Head of caudate nucleus (tissue), 42 donors: ENCODE measurements at places on chromosomes 16 and 17.
A peak's percentile ranks its signal among the peaks of the same experiment; 100 is the strongest.

DNA sequence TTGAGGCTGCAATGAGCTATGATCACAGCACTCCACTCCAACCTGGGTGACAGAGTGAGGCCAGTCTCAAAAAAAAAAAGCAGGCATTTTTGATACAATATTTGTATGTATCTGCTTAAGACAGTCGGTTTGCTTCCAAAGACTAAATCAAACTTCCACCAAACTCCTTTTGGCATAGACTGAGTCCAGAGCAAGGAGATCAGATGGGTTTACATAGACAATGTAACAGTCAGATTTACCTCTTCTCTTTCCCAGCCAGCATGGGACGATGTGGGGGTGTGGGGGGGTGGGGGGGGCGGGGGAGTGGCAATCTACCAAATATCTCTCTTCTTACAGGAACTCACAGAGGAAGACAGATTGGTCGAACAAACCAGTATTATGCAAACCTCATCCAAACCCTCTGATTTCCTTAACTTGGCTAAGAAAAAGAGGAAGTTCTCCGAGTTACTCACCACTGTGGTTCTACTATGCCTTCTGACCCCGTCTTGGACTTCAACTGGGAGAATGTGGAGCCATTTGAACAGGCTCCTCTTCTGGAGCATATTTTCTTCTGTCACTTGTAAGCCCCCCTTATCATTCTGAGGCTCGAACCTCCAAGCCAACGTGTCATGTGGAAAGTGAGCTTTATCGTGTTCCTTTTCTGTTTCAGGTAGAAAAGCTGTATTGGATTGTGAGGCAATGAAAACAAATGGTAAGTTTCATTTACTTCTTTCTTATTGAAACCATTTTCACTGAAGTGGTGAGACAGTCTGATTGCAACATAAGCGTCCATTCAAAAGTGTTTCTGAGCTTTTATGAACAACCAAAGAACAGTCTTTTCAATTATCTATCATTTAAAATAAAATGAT, at the start of gene MILR1:
TSS of gene MILR1 (plus strand) at position 451 of the 848 bp plus-strand sequence. CDS start at position 505, 54 bp downstream.
- peak; percentile 32 for DNase-seq

DNA sequence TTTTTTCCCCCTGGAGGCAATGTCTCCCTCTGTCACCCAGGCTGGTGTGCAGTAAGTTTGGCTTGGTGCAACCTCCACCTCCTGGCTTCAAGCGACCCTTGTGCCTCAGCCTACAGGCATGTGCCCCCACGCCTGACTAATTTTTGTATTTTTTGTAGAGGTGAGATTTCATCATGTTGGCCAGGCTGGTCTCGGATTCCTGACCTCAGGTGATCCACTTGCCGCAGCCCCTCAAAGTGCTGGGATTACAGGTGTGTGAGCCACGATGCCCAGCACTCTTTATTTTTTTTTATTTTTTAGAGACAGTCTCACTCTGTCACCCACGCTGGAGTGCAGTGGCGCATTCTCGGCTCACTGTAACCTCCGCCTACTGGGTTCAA, 113.2 kb downstream of the ABCC6 start:
- no peak for DNase-seq

DNA sequence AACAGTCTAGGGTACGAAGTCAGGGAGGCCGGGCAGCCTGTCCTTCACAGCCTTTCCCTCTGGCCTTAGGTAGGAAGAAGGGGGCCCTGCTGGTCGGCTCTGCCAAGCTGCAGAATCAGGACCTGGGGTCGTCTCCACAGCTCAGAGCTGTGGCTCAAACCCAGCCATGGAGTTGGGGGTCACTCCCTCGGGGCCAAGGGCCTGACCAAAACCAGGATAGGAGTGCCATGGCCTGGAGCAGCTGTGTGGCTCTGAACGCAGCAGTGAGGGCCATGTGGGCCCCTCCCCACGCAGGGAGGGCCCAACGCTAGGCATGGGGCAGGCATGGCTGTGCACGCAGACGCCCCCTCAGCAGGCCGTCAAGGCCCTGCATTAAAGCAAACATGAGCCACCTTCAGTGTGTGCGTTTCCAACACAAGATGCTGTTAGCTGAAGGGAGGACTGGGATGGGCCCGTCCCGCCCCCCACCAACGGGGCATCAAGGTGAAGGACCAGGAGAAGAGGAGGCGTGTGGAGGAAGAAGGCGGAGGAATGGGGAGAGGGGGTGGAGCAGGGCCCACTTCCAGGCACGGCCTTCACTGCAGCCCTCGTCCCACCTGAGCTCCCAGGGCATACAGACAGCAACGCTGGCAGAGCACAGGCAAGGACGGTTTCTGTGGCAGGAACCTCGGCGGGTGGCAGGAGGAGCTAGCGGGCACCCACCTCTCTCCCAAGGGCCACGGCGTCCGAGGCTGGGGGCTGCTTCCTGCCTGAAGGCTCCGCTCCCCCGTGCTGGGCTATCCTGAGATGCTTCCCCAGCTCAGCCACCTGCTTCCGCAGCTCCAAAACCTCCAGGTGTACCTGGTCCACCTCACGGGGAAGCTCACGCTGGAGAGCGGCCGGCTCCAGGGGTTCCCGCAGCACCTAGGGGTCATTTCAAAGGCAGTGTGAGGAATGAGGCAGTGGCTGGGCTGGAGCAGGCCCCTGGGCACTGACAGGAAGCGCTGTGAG, 55.3 kb downstream of the CCDC57 start:
- no peak for DNase-seq

- DNase-seq = no peak
These were observed 670 bp downstream of the RPS2 start for GRCh38 chr16:1963806-1964505.

- DNase-seq = no peak
These were observed 393.2 kb downstream of the PMP22 start for GRCh38 chr17:14871921-14872320.

DNA sequence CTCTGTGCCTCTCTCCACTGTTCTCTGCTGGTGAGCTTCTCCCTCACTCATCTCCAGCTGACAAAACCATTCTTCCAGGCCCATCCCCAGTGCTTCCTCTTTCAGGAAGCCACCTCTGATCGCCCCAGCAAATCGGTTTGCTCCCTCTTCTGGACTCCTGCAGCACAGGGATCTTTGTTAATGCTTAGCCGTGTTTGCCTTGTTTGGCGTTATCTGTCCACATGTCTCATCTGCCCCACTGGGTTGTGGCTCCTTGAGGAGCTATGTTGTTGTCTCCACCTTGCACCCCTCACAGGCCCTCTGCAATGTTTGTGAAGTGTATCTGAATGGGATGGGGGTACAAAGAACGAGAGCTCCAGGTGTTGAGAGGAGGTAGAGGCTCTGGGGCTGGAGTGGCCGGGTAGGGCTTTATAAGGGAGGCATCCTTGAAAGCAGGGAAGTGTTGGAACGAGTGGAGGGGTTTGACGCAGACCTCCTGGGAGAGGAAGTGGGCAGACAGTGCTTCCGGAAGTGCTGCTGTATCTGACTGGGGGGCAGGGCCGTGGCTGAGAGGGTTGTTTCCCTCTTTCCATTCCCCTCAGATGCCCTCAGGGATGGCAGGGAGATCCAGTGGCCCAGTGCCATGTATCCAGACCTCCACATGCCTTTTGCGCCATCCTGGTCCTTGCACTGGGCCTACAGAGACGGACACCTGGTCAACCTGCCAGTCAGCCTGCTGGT, 27.8 kb downstream of the CASKIN2 start:
- no peak for DNase-seq

GRCh38 chr17:30196504-30196903, 39.0 kb downstream of the SLC6A4 start:
- no peak for DNase-seq

DNA sequence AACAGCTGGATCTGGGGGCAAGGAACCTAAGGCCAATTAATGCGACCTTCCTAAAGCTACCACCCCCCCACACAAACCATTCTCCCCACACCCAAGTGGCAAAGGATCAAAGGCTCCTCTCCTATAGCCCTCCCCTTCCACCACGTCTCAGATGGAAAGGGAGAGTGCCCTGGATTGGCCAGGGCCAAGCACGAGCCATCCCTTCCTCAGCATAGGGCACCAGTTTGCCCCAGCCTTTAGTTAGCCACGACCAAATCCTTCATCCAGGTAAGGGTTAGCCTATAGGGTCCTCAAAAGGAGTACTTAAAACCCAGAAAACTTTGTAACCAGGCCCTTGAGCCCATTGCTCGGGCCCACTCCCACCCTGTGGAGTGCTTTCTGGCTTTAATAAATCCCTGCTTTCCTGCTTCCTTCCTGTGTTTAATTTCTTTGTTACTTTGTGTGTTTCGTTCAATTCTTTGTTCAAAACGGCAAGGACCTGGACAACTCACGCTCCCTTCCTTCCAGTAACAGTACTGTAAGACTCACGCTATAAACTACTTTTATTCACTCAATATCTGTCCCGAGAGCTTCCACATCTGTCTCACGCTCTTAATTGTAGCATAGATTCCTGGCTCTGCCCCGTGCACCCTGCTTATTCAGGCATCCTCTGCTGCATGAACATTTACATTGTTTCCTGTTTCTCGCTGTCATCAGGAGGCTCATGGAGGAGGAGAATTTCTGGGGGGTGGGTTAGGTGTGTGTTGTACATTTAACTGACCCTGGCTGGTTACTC, 62.3 kb downstream of the TNFRSF13B start:
- no peak for DNase-seq

DNA sequence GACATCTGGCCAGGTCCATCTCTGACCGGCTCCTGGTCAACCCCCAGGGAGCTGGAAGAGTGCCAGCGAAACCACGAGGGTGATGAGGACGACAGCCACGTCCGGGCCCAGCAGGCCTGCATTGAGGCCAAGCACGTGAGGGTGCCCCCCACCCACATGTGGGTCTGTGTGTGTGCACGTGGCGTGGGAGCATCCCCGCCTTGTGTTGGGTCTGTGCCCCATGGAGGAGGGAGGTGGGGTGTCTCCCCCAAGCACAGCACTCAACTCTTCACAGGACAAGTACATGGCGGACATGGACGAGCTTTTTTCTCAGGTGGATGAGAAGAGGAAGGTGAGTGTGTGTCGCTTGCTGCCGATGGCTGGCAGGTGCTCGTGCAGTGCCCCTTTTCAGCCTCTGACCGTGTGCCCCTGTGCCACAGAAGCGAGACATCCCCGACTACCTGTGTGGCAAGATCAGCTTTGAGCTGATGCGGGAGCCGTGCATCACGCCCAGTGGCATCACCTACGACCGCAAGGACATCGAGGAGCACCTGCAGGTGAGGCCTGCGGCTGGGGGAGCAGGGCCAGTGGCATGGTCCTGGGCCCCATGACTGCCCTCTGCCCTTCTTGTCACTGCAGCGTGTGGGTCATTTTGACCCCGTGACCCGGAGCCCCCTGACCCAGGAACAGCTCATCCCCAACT, 1.7 kb downstream of the STUB1 start:
- no peak for DNase-seq

DNA sequence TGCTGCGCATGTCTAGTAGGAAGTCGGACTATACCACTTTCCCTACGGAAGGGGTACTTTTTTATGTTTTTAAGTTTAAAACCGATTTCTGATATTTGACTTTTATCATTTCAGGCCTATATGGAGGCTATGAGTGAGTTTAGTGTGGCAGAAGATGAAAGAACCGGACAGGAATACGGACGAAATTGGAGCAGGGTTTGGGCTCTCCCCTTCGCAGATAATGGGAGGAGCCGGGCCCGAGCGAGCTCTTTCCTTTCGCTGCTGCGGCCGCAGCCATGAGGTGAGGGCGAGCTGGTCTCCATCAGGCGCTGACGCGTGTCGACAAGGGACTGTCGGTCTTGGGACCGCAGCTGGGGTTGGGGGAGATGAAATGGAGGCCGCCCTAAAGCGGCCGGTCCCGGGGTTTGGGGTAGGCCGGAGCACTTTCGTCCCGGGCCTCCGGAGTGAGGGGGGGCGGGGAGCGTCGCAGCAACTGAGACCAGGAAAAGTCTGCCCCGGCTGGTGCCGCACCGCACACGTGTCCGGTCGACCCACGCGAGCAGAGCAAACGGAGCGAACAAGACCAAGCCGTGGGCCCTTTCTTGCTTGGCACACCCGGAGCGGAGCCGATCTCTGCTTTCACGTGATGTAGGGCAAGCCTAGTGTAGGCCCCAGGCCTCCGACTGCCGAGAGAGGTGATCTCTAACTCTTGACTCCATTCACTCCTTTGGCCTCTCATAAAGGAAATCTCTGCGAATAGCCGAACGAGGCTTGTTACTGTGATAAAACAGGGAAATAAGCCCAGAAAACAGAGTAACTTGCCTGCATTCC, at the start of gene RPL19:
TSS of gene RPL19 (plus strand) at position 214 of the 810 bp plus-strand sequence. CDS start at position 276, 62 bp downstream.
- DNase-seq = peak; percentile 86

DNA sequence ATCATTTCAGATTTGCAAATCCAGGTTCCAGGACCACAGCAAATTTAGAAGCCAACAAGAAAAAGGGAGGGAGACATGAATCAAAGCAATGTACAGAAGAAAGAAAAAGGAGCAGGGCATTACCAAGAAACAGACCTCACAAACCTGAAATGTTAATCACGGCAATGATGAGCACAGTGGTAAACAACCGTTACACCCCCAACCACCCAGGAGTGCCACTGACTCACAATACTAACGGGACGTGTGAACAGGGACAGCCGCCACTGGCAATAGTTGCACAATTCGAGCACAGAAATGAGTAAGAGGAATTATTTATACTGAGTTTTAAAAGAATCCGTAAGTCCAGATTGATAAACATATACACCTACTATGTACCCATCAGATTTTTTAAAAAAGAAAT, 13.8 kb downstream of the USP22 start:
- DNase-seq = no peak

- no peak for DNase-seq
These were observed 26.5 kb downstream of the ZSWIM7 start for GRCh38 chr17:15973016-15973415.

GRCh38 chr17:4658478-4659305, 17.2 kb upstream of the ALOX15 start:
- no peak for DNase-seq

DNA sequence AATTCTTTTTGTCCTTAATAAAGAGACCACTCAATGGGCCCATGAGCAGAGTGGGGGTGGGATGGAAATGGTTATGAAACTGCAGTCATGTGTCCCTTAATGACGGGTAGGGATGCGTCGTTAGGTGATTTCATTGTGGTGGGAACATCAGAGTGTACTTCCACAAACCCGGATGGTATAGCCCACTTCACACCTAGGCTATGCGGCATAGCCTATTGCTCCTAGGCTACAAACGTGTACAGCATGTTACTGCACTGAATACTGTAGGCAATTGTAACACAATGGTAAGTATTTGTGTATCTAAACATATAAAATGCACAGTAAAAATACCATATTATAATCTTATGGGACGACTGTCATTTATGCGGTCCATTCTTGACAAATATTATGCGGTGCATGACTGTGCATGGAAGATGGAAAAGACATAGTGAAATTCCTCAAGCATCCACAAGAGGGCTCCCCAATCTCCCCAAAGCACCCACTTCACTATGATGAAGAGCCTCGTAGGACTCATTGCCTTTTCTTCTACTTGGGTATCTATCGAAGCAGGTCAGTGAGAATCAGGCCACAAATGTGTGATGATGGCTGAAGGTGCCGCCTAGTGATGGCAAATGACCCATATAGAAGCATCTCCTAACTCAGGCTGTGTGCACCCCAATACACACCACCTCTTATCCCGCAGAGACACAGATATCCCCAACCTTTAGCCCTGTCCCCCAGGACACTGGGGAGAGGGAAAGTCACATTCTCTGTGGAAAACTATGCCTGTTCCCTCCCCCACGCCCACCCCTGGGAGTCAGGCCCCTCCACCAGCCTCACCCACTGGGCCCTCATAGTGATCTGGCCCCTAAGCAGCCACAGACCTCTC, 43.5 kb downstream of the TBX21 start:
- DNase-seq = no peak

- no peak for DNase-seq
These were observed 372 bp upstream of the NDE1 start for GRCh38 chr16:15649727-15650018.

GRCh38 chr17:38898812-38899348, 26.5 kb upstream of the LASP1NB start:
- no peak for DNase-seq

- DNase-seq = no peak
These were observed 147.8 kb downstream of the IRF8 start for GRCh38 chr16:86046667-86047270.
